ENCODE measurements at places on chromosomes 13 and 19.

GRCh38 chr19:37309834-37310575 is 60.9 kb upstream of the ZNF527 start:
- no peak for DNase-seq

GRCh38 chr19:43555185-43555770 is 20.0 kb downstream of the XRCC1 start:
- peak; percentile 59 for DNase-seq

DNA sequence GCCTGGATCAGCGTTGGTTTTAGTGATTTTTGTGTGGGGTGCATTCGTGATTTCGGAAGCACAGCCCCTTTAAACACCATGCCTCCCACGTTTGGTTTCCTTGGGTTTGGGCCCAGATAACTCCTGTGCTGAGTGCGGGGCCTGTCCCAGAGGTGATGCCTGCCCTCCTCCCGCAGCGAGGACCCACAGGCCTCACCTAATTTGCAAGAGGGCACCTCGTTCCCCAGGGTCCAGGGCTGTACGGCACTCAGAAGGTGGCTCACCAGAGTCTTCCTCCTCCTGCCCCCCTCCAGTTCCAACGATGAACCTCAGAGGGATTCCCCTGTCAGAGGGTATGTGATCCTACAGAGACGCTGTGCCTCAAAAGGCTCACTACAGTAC is 54.3 kb upstream of the SOX1 start:
- no peak for DNase-seq

GRCh38 chr19:42547929-42548328 is 19.6 kb upstream of the CEACAM1 start:
- DNase-seq = no peak

DNA sequence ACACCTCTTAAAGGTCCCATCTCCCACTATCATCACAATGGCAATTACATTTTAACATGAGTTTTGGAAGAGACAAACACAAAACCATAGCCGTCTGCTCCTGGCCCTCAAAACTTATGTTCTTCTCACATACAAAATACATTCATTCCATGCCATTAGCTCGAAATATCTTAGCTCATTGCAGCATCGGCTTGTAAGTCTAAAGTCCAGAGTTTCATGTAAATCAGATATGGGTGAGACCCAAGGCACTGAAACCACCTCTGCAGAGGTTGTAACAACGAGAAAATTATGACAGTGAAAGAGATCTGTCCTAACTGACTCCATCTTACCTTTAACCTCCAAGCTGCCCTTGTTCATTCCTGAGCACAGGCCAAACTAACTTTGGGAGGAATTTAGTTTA is 635.0 kb upstream of the SPRY2 start:
- no peak for DNase-seq

DNA sequence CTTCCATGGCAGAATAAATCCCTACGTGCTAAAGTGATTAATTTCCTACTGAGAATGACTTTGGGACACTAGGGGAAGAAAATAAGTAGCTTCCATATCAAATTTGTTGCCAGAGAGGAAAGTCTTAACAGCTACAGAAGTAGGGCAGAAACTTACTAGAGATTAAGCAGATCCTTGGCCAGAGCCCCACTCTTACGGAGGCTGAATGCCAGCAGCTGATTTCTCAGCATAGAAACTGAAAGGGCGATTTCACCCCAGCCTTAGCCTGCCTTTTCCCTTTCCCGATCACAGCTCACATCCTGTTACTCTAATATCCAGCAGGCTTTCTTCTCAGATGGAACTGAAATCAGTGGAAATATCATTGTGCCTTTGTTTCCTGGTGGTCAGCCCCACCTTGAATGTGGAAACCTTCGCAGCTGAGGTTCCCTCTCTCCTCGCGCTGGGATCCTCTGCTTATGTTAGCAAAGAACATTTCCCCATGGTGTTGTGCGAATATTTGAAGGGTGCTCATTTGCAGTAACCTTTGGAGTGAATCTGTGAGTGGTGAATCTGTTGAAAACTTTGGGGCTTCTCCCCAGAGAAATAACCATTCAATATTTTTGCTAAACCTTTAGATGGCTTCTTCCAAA is 8.4 kb downstream of the FAM124A start:
- DNase-seq = no peak

DNA sequence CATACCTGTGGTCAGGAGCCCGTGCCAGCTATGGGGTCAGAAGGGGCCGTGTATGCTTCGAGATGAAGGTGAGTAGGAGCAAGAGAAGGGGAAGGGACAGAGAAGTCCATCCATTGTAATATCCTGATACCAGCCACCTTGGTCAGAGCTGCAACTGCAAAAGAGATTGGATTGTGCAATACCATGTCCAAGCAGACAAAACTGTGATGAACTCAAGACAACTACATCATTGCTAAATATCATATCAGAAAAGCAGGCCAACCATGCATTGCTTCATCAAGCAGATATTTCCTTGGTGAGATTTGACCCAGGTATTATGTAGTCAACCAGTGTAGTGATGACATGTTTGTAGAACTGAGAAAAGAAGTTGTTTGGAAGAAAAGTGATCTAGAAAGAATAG is 12.1 kb downstream of the HNRNPUL1 start:
- DNase-seq = no peak

GRCh38 chr13:37741536-37741935 is 128.0 kb downstream of the TRPC4 start:
- no peak for DNase-seq

DNA sequence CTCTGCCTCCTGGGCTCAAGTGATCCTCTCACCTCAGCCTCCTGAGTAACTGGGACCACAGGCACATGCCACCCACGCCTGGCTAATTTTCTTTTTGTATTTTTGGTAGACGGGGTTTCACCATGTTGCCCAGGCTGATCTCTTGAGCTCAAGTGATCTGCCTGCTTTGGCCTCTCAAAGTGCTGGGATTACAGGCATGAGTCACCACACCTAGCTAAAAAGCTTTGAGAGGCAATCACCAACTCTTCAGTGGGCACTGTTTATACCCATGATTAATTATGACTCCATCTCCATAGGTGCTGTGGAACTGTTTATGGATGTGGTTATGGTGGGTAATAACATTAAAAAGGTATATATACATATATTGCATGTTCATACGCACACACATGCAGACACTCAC is 7.5 kb upstream of the RBM26 start:
- no peak for DNase-seq

DNA sequence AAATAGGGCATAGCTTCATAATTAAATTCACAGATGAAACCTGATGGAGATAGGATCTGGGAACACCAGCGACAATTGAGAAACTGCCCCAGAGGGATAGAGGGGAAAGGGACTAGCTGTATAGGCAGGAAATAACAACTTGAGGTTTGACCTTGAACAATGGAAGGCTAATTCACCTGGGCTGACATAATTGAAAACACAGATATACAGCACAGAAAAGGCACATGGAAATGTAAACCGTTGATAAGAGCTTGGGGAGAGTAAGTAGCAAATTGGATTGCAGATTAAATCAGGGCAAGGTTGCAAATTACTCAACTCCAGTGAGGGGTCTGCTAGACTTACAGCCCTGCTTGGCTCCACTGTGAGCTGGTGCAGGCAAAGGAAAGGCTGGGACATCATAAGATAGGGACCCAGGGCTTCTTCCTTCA is 246.7 kb downstream of the DLEU7 start:
- no peak for DNase-seq

GRCh38 chr13:106846571-106847448 is 278.9 kb upstream of the ARGLU1 start:
- no peak for DNase-seq

- DNase-seq = no peak
These were observed 222.8 kb upstream of the OBI1 start for GRCh38 chr13:78881751-78882150.

- no peak for DNase-seq
These were observed 1348.5 kb downstream of the PCDH9 start for GRCh38 chr13:65881561-65882155.

DNA sequence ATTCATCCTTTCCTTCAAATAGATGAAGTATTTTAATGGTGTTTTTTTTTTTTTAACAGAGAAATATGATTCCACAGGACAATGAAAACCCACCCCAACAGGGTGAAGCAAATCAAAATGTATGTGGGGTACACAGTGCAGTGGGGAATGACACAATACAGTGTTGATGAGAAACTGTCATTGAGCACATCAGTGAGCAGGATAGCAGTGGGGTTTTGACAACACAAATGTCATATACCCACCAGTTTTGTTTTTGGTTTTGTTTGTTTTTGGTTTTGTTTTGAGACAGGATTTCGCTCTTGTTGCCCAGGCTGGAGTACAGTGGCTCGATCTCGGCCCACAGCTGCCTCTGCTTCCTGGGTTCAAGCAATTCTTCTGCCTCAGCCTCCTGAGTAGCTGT is 29.2 kb downstream of the ZNF844 start:
- DNase-seq = no peak

GRCh38 chr13:35157143-35157755 is 215.2 kb downstream of the NBEA start:
- DNase-seq = peak; percentile 61

DNA sequence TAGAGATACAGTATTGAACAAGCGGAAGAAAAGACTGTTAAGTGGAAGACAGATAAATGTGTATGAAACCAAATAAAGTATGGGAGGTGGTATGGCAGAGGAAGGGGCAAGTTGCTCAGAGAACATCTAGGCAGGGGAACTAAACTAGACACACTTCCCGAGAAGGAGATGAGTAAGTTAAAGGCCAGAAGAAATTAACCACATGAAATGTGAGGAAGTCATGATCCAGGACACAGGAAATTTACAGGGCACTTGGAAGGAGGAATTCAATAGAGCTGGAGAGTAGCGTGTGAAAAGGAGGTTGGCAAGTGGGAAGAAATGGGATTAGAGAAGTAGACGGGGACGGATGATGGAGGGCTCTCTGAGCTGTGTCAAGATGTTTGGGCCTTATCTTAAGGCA is 208.8 kb downstream of the COG6 start:
- no peak for DNase-seq

GRCh38 chr13:20825477-20825875 is 51.7 kb upstream of the EEF1AKMT1 start:
- no peak for DNase-seq

DNA sequence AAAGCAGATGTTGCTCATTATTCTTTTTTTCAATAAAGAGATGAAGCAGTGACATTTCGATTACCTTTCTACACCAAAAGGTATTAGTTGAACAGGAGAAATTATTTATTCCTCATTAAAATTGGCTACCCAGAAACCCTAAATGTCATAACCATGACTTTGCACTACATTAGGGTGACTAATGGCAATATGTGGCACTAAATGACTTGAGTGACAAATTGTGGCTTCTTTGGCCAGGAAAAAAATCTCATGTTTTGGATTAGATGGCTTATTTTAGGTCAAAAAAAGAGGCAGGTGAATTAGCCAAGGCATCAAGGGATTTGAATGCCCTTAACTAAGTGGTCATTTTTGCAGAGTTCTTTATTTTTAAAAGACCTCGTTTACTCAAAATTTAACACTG is 353.9 kb downstream of the NDFIP2 start:
- no peak for DNase-seq

- DNase-seq = no peak
These were observed 9.4 kb upstream of the SPC24 start for GRCh38 chr19:11164879-11165406.

GRCh38 chr19:45812297-45812696 is 2.8 kb downstream of the RSPH6A start:
- DNase-seq = no peak

GRCh38 chr13:20219577-20219976 is 12.5 kb downstream of the GJB6 start:
- DNase-seq = no peak

- DNase-seq = no peak
These were observed 16.3 kb upstream of the TCF3 start for GRCh38 chr19:1668486-1669270.

DNA sequence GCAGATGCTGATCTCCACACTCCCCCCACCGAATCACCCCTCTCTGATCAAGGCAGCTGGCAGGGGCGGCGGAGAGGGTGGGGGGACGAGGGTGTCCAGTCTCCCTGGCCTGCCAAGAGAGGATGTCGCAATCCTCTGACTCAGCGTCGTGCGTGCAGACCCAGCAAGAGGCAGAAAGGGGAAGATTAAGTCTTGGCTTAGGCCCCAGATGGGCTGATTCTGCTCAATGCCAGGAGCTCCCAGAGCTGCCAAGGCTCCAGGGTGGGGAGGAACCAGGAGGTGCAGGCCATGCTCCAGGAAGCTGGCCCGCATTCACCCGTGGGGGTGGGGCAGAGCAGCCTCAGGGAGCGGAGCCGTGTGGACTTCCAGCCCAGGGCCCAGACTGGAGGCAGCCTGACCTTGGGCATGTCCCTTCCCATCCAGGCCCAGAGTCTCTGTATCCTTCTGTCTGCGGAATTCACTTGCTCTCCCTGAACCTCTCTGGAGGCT is 6.6 kb upstream of the BCL3 start:
- DNase-seq = peak; percentile 98

- no peak for DNase-seq
These were observed 32.9 kb upstream of the SLC15A1 start for GRCh38 chr13:98785405-98785804.

GRCh38 chr19:14019100-14019499 is 8.8 kb upstream of the RLN3 start:
- no peak for DNase-seq

DNA sequence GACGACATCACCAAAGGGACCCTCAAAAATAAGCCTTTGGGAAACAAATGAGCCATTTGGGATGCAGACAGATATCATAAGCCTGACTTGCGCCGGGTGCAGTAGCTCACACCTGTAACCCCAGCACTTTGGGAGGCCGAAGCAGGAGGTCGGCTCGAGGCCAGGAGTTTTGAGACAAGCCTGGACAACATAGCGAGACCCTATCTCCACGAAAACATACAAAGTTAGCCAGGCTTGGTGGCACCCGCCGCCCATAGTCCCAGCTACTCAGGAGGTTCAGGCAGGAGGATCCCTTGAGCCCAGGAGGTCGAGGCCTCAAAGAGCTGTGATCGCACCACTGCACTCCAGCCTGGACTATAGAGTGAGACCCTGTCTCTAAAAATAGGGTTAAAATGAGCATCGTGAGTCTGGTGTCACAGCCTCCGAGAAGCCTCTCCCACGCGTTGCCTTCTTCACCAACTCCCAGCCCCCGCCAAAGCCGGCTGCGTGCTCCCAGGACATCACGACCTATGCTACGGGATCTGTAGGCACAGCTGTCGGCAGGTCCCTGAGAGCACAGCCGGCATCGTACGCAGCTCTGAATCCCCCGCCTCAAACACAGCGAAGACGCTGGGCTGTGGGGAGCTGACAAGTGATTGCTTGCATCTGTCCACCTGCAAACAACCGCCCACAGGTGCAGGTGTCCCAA is 1.6 kb downstream of the REXO1 start:
- DNase-seq = no peak

- DNase-seq = no peak
These were observed 44.5 kb upstream of the KCTD15 start for GRCh38 chr19:33752018-33752800.
